Endothelial cell of umbilical vein (primary cell): ENCODE measurements at places on chromosomes 3 and 15. TPM values are rescaled to one million over a fixed set of nuclear protein-coding genes. Genes with fewer than 3 reads are reported as not detected.

TERC gene
- 6.1 and 10.0 TPM in 2 replicates for total RNA-seq

NUP210 gene
- 0.84 and 1.4 TPM in 2 replicates for total RNA-seq

MST1R gene
- 0.93 and 1.5 TPM in 2 replicates for total RNA-seq

EPHB1 gene
- 2.5 and 5.2 TPM in 2 replicates for total RNA-seq

TGM5 gene
- total RNA-seq, result not detected in 2 replicates

PPIP5K1 gene
- total RNA-seq, result 35.3 and 43.4 TPM in 2 replicates

HDAC11 gene
- total RNA-seq, result 8.3 and 8.8 TPM in 2 replicates

CLDN18 gene
- not detected in 2 replicates for total RNA-seq

ACOX2 gene
- total RNA-seq, result 1.5 and 2.1 TPM in 2 replicates

HRG gene
- not detected in 2 replicates for total RNA-seq

RPP25 gene
- 13.7 and 13.8 TPM in 2 replicates for total RNA-seq

ROPN1 gene
- not detected in 2 replicates for total RNA-seq

ALPK3 gene
- total RNA-seq, result 36.2 and 41.7 TPM in 2 replicates

PYGO1 gene
- 5.7 and 7.6 TPM in 2 replicates for total RNA-seq

CFAP20DC gene
- total RNA-seq, result 1.9 and 2.1 TPM in 2 replicates

TIMP4 gene
- total RNA-seq, result 0.40 TPM in 1 of 2 replicates, not detected in the other

GRK7 gene
- total RNA-seq, result not detected in 2 replicates
